ENCODE measurements at places on chromosomes 7 and 10.

DNA sequence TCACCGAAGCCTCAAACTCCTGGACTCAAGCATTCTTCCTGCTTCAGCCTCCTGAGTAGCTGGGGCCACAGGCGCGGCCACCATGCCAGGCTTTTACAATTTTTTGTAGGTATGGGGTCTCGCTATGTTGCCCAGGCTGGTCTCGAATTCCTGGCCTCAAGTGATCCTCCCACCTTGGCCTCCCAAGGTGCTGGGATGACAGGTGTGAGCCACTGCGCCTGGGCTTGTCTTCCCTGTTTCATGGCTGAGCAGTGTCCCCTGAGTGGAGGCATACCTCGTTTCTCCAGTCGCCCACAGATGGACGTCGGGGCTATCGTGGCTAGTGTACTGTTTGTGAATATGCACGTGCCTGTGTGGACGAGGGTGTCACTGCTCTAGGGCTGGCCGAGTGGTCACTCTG is 11.3 kb downstream of the INPP5A start:
- no peak for DNase-seq

DNA sequence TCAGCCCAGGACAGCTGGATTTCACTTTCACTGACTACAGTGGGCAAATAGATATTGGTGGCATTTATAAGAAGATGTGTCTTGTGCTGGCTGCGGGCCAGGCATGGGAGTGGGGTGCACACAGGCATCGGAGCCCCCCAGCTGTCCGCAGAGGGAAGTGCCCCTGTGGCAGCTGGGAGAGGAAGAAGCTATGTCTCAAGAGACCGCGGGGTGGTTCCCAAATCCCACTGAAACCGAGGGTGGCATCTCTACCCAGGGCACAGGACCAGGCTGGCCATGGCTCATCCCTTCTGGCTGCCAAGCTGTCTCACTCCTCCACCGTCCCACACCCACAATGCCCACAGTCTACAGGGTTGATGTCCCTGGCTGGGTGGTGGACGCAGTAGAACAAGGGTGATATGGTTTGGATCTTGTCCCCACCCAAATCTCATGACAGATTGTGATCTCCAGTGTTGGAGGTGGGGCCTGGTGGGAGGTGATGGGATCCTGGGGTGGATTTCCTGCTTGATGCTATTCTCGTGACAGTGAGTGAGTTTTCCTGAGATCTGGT is 94.8 kb downstream of the TCERG1L start:
- no peak for DNase-seq

DNA sequence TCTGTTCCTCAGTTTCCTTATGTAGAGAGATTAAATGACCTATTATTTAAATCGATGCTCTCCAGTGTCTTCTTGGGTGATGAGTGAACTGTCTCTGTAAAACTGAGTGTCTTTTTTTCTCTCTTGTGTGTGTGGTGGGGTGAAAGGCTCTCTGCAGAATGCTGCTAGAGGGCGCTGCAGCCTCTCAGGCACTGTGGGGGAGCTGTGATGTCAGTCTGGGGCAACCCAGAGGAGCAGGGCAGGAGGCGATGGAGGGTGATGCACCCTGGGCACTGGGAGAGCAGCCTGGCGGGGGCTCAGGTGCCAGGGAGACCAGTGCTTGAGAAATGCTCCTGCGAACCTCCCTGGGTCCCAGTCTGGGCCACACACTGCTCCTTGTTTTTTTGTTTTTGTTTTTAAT is 110.1 kb upstream of the POM121L12 start:
- DNase-seq: no peak

DNA sequence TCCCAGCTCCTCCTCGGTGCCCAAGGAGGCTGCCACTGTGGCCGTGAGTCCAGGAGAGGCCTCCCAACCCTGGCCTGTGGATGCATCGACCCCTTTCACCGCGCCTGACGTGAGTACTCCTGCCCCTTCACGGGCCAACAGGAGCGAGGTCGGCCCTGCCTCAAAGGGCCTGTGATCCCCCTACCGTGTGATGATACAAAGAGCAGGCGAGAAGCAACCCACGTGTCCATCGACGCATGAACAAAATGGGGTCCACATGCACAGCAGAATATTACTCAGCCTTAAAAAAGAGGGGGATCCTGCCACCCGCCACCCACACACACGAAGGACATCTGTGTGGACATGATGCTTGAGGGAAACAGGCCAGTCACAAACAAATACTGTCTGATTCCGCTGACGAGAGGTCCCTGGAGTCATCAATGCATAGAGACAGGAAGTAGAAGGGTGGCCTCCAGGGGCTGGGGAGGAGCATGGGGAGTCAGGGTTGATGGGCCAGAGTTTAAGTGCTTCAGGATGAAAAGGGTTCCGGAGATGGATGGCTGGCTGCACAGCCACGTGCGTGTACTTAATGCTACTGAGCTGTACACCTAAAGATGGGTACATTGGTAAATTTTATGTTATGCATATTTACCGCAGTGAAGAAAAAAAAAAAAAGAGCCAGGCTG is 151.9 kb downstream of the PRKAG2 start:
- DNase-seq: no peak

DNA sequence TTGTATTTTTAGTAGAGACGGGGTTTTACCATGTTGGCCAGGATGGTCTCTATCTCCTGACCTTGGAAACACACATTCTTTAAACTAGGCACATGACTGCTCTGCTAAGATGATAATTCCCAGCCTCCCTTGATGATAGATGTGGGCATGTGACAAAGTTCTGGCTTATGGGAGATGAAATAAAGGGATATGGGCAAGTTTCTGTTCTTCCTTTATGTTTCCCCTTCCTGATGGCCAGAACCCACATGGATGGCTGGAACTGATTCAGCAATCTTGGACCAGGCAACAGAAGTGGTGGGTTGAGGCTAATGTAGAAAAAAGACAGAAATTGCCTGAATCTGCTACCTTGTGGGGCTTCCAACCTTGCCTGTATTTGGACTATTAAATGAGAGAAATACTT is 60.7 kb upstream of the NRP1 start:
- DNase-seq: no peak

GRCh38 chr10:62437696-62438095 is 63.5 kb downstream of the ZNF365 start:
- peak; percentile 92 for DNase-seq

DNA sequence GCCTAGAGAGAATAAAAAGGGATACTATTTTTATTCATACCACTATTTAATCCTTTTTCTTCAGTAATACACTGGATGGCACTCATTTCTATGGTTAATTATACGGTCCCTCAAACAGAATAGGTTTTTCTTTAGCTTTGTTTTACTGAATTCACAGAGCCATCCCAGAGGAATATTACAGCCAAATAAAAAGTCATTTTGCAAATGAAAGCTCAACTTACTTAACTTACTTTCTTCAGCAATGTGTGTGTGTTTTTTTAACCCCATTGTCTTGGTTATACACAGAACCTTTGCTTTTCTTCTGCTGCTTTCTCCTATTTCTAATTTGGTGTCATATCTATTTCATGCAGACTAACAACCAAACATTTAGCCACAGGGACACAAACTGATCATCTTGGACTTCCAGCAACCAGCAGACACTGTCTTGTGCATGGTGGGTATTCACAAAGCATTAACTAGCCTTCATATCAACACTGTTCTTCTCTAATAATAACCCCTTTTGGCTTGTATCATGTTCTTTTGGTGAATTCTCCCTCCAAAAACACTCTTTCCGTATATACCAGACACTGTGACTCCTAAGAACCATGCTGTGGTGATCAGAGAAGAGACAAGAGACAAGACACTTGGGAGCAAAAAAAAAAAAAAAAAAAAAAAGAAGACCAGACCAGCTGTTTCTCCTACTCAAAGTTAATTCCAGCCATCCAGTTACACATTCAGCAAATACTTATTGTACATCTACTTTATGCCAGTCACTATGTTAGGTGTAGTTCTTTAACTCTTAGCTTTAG is 40.4 kb downstream of the PIP4K2A start:
- no peak for DNase-seq

DNA sequence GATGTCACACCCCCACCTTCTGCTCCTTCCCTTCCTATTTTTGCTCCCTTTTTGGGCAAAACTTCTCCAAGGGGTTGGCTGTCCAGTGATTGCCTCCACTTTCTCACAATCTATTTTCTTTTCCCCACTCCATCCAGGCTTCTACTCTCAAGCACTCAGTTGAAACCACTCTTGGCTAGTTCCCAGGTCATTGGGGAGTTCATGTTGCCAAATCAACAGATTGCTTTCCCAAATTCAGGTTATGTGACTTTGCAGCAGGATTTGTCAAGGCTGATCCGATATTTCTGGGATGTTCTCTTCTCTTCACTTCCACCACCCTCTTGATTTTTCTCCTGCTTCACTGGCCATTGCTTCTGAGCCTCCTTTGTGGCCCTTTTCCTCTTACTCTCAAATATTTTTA is 258.7 kb upstream of the SLC26A5 start:
- DNase-seq: no peak

DNA sequence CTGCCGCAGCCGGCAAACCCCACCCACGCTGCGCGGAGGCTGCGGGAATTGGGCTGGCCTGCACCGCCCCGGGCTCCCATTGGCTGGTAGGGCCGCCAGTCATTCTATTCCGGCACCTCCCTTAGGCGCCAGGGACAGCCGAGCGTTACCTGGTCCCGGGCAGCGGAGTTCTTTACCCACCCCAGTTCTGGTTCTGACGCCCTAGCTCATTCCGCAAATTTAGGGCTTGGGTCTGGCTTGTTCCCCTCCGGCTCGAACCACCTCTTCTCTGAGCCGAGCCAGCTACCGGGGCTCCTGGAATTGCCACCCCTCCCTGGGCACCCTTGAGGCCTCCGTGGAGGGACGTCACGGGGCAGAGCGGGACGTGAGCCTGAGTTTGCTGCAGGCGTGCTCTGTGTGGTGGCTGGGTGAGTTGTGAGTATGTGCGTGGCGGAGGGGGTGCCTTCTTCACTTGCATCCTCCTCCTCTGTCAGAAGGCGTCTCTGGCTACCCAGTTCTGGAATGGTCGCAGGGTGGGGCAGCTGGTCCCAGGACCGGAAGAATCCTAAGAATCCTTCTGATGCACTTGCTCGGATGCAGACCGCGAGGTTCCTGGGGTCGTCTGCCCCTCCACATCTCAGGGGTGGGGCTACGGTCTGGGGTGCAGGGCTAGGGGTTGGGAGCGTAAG is at the start of the genes PDZD7 and SFXN3:
TSS of gene PDZD7 (minus strand) at position 2 of the 668 bp plus-strand sequence. CDS start 910 bp downstream, outside the sequence.
TSS of gene SFXN3 (plus strand) at position 107 of the 668 bp plus-strand sequence. CDS start 3,461 bp downstream, outside the sequence.
- peak; percentile 96 for DNase-seq

DNA sequence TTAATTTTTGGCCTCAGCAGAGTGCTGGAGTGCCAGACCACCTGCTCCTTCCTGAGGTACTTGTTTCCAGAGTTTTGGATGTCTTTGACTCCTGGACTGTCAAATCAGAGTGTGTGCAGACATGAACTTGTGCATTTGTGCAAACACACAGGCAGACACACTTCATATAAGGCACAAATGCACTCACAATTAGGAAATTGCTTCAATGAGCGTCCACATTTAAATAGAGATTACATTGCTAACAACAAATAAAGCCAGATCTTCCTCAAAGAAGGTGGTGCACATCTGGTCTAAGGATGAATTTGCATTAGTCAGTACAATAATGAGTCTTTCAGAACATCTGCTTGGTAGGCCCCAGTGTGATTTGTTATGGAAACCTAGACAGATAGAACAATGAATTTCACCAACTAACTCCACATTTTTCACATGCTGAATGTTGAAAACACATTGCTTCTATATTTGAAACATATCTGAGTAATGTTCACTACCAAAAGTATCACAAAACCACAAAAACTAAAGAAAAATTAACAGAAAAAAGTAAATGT is 266.7 kb upstream of the INHBA start:
- DNase-seq: peak; percentile 89

- no peak for DNase-seq
These were observed 15.4 kb downstream of the AQP1 start for GRCh38 chr7:30927040-30927439.

All from AG10803 (cell line).